Stimulated activated CD8-positive, alpha-beta memory T cell treated with anti-CD3 and anti-CD28 coated beads, Interleukin-7, amount 100 ng/mL, for 24 hours (primary cell): ENCODE measurements at places on chromosomes 5 and 9.

- DNase-seq: peak; percentile 23
These were observed 544 bp upstream of the ERCC6L2 start for GRCh38 chr9:95874989-95875304.

- DNase-seq: no peak
These were observed 108.4 kb downstream of the PSD2 start for GRCh38 chr5:139903795-139904565.

- no peak for DNase-seq
These were observed 206.1 kb downstream of the PRELID2 start for GRCh38 chr5:145629047-145629446.

GRCh38 chr9:120717176-120717575 lies 2.9 kb upstream of the MEGF9 start:
- DNase-seq: no peak

DNA sequence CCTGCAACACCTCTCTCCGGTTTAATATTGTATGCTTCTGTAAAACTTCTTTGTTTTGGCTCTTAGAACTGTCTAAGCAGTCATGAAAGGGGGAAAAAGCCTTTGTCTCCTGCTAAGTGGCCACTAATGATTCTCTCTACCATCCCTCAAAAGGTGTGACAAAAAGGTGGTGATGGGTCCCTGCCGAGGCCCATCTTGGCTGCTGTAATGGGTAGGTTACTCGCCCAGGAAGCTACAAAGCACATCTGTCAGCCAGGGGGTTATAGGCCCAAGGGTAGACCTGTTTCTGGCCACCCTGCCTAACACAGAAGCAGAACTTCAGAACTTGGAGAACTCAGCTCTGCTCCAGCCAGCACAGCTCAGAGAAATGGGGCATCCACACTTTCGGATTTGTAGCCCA lies 1.6 kb downstream of the FAM219A start:
- DNase-seq: no peak

DNA sequence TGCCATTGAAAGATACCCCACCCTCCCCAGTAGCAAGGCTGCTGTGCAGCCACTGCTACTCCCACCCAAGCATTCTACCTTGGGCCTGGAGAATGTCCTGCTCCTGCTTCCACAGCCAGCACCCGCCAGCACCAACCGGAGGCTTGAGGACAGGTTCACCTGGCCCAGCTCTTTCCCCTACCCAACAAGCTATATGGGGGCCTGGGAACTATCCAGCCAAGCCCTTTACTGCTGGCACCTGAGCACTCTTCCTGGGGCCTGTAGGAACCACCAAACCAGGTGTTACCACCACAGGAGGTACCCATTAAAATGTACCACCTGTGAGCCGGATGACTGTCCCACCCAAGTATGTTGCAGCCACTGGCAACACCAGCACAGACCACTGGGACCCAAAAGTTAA lies 86.1 kb upstream of the GHR start:
- no peak for DNase-seq

DNA sequence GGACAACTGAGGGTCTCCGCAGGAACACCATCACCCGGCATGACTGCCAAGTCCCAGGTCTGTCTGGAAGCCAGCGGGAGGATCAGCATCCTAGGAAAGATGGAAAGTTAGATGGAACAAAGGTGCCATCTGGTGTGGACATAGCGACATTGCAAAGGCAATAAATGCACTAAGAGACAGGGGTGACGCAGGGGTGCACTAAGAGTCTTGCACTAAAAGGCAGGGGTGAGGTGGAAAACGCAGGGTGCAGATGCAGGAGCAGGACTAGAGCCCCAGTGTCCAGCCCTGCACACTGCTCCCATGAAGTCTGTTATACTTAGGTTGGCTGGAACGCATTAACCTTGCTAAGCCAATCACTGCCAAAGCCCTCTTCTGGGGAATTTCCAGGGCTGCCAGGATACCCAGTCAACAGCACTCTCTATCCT lies 15.5 kb downstream of the ATOX1 start:
- DNase-seq: no peak
